ENCODE measurements at places on chromosomes 1 and 21.

- DNase-seq, result no peak
These were observed 138.8 kb upstream of the USP24 start for GRCh38 chr1:55353707-55354620.

DNA sequence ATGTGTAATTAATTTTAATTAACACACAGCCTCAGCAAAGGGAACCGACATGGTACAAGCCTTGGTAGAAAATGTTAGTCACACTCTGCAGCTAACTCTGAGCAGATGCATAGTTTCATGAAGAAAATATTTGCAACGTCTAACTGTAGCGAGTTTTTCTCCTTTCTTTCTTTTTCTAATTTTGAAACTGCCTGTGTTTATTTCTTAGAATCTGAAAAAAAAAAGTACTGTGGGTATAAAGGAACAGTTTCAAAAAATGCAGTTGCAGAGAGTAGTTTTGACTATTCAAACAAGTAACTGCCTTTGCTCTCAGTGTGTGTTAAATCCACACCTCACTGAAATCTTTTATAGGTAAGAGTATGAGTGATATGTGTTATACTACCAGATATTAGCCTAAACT lies 149.9 kb upstream of the C1orf105 start:
- DNase-seq, result no peak

- DNase-seq, result peak; percentile 81
These were observed 89.5 kb upstream of the CD53 start for GRCh38 chr1:110783292-110783918.

DNA sequence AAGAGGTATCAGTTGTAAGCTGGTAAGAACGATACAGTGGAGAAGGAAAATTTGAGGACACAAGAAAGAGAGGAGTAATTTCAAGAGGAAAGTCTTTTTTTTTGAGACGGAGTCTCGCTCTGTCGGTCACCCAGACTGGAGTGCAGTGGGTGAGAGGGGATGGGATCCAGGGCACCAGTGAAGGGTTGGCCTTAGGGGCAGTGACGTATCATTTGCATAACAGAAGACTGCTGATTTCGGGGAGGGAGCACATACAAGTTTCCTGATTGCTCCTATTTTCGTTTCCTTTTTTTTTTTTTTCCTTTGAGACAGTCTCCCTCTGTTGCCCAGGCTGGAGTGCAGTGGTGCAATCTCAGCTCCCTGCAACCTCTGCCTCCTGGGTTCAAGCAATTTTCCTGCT lies 4.2 kb downstream of the S100A13 start:
- no peak for DNase-seq

- DNase-seq, result no peak
These were observed 39.3 kb upstream of the EXOSC10 start for GRCh38 chr1:11138952-11139351.

DNA sequence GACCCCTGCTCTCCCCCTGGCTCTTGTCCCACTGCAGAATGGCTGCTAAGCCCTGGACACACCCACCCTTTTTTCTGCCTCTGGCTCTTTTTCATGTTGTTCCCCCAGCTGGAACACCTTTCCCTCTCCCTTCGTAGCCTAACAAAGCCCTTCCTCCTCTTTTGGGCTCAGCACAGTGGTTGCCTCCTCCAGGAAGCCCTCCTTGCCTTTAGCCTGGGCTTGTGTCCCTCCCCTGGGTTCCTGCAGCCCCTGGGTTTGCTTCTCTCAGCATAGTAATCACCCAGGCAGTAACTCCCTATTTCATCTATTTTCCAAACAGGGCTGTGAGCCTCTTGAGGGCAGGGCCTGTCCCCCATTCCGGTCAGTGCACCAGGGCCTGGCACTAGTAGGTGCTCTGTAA lies 19.8 kb upstream of the ACTL8 start:
- no peak for DNase-seq

DNA sequence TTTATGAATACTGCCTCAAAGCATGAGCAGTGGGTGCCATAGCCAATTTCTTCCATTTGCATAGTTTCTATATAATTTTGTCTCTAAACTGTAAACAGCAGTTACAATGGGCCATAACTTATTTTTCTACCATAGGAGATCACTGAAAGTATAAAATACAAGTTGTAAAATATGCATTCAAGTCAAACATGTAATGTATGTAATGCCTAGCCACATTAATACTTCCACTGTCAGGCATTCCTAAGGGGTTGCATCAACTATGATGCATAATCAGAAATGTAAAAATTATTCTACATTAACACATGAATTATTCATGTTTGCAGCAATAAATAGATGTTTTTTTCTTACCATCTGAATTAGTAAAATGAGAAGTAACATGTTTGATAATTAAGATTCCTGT lies 560.3 kb upstream of the ZP4 start:
- DNase-seq, result no peak

DNA sequence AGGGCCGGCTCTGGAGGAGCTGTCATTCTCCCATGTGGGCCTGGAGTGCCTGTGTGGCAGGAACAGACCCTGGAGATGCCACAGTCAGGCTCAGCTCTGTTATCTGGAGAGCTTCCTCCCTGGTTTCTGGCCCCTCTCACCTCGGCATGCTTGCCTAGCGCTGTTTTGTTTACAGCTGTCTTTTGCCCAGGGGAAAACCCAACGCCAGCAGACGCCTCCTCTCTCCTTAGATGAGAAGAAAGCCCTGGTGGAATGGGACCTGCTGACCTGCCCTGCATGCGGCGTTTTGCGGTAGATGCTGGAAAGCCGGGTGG lies 104.9 kb downstream of the CRYAA start:
- peak; percentile 34 for DNase-seq

DNA sequence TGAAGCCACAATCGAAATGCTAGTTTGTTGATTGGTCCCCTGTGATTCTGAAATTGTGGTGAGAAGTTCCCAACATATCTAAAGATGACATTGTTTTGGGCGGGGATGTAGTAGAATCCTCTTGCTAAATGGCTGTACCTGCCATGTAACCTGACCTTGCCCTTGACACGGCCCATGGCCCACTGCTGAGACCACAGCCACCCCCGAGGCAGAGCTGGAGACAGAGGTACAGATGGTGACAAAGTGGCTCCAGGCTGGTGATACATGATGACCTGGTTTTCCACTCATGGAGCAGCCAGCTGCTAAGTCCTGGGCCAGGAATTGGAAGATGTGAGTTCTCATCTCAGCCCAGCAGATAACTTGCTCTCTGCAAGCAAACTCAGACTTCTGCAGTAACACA lies 226.5 kb downstream of the FOXD2 start:
- DNase-seq, result no peak

DNA sequence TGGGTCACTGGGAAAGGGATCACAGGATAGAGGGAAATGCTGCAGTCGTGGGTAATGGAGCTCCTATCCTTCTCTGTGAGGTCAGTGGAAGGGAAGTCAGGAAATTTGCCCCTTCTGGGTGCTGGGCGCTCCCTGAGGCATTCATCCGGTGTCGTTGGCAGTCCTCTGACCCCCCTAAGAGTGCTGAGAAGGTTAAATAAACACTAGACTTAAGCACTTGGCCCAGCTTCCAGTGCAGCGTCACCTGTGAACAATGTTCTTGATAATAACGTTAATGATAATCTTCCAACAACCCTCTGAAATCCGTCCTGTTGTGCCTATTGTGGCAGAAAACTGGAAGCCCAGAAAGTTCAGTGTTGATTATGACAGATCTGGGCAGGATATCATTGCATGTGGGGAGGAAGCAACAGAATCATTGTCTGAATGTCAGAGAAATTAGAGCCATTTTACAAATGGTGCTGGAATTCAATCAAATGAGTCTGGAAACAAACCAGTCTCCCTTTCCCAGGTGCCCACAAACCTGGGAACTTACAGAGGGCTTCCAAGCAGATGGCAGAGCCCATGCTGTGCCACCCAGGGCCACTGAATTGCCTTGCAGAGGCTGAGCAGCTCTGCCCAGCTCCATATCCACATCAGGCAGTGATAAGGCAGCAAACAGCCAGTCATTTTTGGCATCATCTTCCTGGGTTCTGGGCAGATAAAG lies 216.8 kb downstream of the KAZN start:
- DNase-seq, result no peak

GRCh38 chr1:88802404-88802803 lies 89.0 kb downstream of the GTF2B start:
- no peak for DNase-seq

DNA sequence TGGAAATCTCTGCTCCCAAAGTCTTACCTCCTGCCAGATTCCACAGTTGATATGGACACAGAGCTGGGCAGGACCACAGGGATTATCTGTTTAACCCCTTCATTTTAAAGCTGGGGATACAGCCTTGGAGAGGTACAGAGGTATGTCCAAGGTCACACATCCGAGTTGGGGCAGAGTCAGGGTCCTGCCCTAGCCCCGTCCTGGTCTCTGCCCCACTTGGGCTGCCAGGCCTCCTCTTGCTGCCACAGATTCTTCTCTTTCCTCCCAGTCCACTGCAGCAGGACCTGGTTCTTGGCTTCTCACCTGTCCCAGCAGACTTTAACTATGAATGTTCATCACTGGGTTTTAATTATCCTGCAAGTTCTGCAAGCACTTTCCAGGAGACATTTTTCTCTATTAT lies 258.3 kb downstream of the MATN1 start:
- DNase-seq, result no peak

DNA sequence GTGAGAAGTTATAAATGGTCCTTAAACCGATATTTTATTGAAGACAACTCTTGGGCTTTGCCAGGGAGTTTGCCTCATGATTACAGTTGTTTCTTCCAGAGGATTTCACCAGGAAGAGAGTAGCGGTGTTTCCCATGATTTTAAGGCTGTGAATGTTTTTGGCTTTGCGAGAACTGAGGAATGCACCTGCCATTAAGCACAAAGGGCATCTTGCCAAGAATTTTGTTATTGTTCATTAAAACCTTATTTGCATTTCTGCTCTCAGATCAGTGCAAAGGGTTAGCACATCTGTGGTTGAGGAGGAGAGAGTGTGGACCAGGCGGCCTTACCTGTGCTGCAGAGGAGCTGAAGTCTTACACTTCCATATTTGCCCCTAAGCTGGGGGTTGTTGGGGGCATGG lies 13.8 kb downstream of the CNIH3 start:
- DNase-seq, result no peak

GRCh38 chr1:233343262-233343661 lies 15.7 kb downstream of the MAP3K21 start:
- no peak for DNase-seq

DNA sequence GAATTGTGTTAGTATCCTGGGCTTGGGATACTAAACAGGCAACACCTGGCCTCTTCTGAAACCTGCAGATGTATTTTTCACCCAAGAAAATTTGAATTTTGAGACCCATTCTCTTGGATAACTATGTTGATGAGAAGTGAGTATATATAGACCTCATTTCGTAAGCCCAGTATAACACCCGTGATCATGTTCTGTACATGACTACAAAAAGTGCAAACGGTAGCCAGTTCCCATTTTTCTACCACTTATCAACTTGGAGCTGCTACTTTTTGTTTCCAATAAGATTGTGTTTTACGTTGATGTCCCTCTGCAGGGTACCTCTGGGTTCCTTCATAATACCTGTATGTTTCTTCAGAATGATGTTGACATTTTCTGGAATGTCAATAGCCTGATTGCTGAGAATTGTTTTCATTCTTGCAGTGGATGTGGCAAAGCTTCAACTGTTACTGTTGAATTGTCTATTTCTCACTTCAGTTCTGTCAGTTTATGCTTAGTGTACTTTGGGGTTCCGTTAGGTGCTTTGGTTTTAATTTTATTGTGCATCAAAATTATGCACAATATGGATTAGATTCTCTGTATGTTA lies 48.1 kb downstream of the ZFYVE9 start:
- DNase-seq, result no peak

GRCh38 chr1:50967416-50968157 lies 2.5 kb upstream of the CDKN2C start:
- DNase-seq, result peak; percentile 68

- peak; percentile 71 for DNase-seq
These were observed 35.3 kb downstream of the RGS8 start for GRCh38 chr1:182649041-182649440.

- no peak for DNase-seq
These were observed 33.1 kb downstream of the LTN1 start for GRCh38 chr21:28959367-28960099.

DNA sequence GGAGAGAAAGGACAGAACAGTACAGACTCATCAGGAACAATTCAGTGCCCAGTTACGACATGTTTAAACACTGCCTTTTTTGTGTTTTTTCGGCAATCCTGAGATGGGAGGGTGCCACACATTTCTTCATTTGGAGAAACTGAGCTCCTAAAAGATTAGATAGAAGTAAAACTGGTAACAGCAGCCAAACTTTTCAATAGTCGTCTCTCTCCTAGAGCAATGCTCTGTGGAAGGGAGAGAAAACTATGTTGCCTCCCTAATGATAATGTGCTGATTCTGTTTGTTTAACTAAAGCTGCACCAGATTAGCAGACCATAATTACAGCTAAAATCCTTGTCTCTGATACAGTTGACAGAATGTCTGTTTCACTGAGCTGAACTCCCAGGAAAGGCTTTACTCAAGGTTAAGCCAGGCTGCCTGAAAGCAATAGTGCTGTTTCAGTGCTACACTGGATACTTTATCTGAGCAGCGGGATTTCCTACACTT lies 76.2 kb upstream of the CXADR start:
- DNase-seq, result no peak

DNA sequence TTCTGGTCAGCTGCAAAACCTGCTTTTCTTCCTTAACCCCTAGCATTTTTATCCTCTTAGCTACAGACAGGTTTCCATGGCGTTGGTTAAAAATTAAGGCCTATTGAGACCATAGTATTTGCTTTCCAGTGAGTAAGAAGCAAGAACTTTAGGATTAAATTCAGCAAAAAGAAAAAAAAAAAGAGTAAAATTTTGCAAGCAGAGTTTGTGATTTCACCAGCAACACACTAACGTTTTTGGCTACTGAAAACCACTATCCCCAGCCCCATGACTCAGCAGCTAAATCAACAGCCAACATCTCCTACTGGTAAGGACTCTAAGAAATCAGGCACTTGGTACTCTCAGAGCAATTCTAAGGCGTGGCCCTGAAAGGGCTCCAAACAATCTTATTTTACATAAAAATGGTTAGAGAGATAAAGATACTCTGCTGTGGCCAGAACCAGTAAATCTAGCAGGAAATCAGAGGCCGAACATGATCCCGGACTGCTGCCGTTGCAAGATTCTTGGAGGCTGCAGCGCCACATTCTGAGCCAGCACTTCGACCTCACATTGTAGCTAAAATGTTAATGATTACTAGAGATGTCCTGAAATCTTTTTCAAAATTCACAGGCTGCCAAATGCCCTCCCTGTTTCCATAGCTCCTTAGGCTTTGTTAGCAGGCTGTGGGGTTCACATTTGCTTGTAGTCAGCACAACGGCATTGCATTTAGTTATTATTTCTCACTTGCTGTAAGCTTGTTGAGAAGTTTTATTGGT lies 1.6 kb upstream of the ENO1 start:
- peak; percentile 66 for DNase-seq

Data from NAMALWA (cell line).